ENCODE measurements at places on chromosomes 2 and 18. TPM values are rescaled to one million over a fixed set of nuclear protein-coding genes. Genes with fewer than 3 reads are reported as not detected.

GRCh38 chr18:37252854-37253393 lies 312.7 kb downstream of the CELF4 start:
- no peak overlapping the region for H3K27ac ChIP-seq
- no peaks in the 10 kb centered on the region for H3K27me3 ChIP-seq
- peaks cover 7% of the 10 kb centered on the region for H3K4me1 ChIP-seq
- H3K36me3 ChIP-seq, result no peaks in the 10 kb centered on the region
- no peak for DNase-seq
- no peak overlapping the region for H3K4me3 ChIP-seq

GRCh38 chr2:52097071-52097470 lies 1065.1 kb upstream of the NRXN1 start:
- H3K27ac ChIP-seq, result no peak overlapping the region
- no peaks in the 10 kb centered on the region for H3K4me1 ChIP-seq
- H3K36me3 ChIP-seq, result no peaks in the 10 kb centered on the region
- DNase-seq, result no peak

DNA sequence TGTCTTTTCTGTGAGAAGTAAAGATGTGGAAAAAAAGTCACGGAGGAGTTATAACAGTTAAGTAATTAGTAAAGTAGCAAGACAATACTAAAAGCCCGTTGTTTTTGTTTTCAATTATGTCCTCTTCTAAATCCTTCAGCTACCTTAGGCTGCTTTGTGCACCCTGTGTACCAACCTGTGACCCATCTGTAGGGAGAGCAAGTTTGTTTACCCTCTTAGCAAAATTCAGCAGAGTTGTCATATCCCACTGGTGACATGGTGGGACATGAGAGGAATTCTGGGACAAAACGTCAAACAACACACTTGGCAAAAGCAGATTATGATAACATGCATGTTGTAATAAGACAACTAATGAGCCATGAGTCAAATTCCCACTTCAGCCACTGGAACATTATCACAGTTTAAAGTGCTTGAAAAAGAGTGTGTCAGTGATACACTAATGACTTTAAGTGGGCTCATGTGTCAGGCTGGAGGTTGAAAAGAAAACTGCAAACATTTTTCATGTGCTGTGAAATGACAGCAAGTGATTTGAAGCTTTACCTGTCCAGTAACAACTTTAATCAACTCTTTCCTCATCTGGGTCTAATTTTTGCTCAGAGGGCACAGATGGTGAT lies 392.8 kb upstream of the ACVR2A start:
- H3K36me3 ChIP-seq, result no peaks in the 10 kb centered on the region
- no peaks in the 10 kb centered on the region for H3K4me1 ChIP-seq
- DNase-seq, result no peak
- no peak overlapping the region for H3K27ac ChIP-seq
- H3K27me3 ChIP-seq, result no peaks in the 10 kb centered on the region

GRCh38 chr18:741931-742512 lies 29.6 kb upstream of the ENOSF1 start:
- no peak overlapping the region for H3K4me3 ChIP-seq
- DNase-seq, result no peak
- no peaks in the 10 kb centered on the region for H3K4me1 ChIP-seq
- H3K27ac ChIP-seq, result no peak overlapping the region
- no peaks in the 10 kb centered on the region for H3K27me3 ChIP-seq

GRCh38 chr2:239921843-239922242 lies 103.3 kb downstream of the NDUFA10 start:
- DNase-seq, result no peak
- no peaks in the 10 kb centered on the region for H3K4me1 ChIP-seq
- no peak overlapping the region for H3K4me3 ChIP-seq
- H3K27me3 ChIP-seq, result no peaks in the 10 kb centered on the region
- no peaks in the 10 kb centered on the region for H3K36me3 ChIP-seq
- no peak overlapping the region for H3K27ac ChIP-seq

GRCh38 chr2:120761164-120761861 lies 25.6 kb downstream of the GLI2 start:
- H3K27me3 ChIP-seq, result no peaks in the 10 kb centered on the region
- H3K36me3 ChIP-seq, result no peaks in the 10 kb centered on the region
- H3K27ac ChIP-seq, result no peak overlapping the region
- H3K4me1 ChIP-seq, result peaks cover 7% of the 10 kb centered on the region

DNA sequence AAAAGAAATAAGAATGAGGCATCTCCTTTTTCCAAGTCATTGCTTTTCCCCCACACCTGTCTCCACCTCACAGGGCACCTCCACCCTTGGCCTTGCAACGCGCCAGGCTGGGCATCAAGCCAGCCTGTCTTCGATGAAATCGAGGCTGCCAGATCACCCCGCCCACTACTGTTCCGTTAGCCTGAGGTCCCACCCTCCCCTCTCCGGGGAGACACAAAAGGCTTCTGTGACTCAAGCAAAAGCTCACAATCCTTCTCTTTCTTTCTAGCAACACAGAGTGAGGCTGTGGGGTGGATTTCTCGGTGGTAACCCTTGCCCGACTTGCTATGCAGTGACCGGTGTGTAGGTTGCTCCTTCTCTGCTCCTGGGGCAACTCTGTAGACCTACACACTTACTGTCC lies 9.9 kb downstream of the TNP1 start:
- H3K4me3 ChIP-seq, result no peak overlapping the region
- DNase-seq, result no peak
- no peak overlapping the region for H3K27ac ChIP-seq
- no peaks in the 10 kb centered on the region for H3K27me3 ChIP-seq
- H3K36me3 ChIP-seq, result no peaks in the 10 kb centered on the region
- H3K4me1 ChIP-seq, result no peaks in the 10 kb centered on the region

DNA sequence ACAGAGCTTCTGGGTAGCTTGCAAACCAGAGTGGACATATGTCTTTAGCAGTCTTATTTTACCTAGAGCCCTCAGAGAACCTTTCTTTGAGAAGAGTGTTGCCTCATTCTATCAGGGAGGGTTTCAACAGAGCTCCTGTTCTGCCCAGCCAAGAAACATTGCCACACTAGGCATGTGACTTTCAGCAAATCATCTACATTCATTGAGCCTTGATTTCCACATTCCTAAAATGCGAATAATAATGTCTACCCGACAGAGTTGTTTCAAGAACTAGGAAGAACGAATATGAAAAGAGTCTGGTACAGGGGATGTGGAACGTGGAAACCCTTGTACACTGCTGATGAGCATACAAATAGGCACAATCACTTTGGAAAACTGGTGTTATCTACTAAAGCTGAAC lies 7.8 kb upstream of the PRKAG3 start:
- no peaks in the 10 kb centered on the region for H3K36me3 ChIP-seq
- H3K4me3 ChIP-seq, result no peak overlapping the region
- DNase-seq, result no peak
- peak overlapping the region; percentile 33 for H3K27ac ChIP-seq

GRCh38 chr2:159457589-159457988 lies 158.8 kb downstream of the BAZ2B start:
- no peak for DNase-seq
- no peak overlapping the region for H3K4me3 ChIP-seq
- H3K4me1 ChIP-seq, result peaks cover 31% of the 10 kb centered on the region
- H3K27ac ChIP-seq, result no peak overlapping the region

DNA sequence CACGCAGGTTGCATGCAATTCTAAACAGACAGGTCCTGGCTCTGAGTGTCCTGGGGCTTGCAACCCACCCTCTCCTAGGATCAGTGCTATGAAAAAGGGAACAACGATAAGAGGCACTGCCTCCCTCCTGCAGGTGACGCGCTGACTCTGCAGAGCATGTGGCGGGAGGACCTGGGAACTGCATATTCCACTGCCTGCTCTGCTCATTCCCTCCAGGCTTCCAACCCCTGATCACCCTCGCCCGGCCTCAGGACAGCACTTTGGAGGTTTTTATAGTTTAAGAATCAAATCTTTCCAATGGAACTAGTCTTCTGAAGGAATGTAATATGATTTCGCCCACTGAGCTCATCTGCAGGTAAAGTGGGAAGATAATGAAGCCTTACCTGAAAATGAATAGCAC lies 8.5 kb downstream of the CHST10 start:
- H3K27me3 ChIP-seq, result no peaks in the 10 kb centered on the region
- peaks cover 13% of the 10 kb centered on the region for H3K36me3 ChIP-seq
- no peak overlapping the region for H3K4me3 ChIP-seq
- no peaks in the 10 kb centered on the region for H3K4me1 ChIP-seq

GRCh38 chr2:28287256-28287915 lies 105.3 kb upstream of the FOSL2 start:
- no peak for DNase-seq
- H3K4me1 ChIP-seq, result peaks cover 28% of the 10 kb centered on the region
- peak overlapping the region; percentile 33 for H3K4me3 ChIP-seq
- H3K36me3 ChIP-seq, result no peaks in the 10 kb centered on the region
- H3K27ac ChIP-seq, result peak overlapping the region; percentile 94
- H3K27me3 ChIP-seq, result no peaks in the 10 kb centered on the region

DNA sequence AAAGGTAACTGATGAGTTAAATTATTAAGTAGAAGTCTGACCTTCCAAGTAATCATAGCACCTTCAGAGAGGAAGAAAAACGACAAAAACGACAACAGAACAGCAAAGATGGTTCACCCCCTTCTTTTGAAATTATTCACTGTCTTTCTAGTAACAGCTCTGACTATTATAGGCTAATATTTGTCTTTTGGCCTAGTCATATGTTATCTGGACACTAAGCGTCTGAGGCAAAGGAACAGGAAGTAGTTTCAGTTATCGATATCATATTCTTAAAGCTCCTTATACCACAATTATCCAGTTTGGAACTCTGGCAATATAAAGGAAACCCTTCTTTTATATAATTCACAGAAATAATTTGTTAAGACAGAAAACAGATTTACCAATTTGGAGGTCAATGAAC lies 27.6 kb upstream of the SLC40A1 start:
- peaks cover 11% of the 10 kb centered on the region for H3K4me1 ChIP-seq
- H3K36me3 ChIP-seq, result no peaks in the 10 kb centered on the region
- no peak overlapping the region for H3K27ac ChIP-seq
- no peak overlapping the region for H3K4me3 ChIP-seq
- no peaks in the 10 kb centered on the region for H3K27me3 ChIP-seq
- DNase-seq, result no peak

GRCh38 chr2:147679955-147680531 lies 164.8 kb upstream of the ACVR2A start:
- no peaks in the 10 kb centered on the region for H3K36me3 ChIP-seq
- H3K4me1 ChIP-seq, result no peaks in the 10 kb centered on the region
- no peak overlapping the region for H3K27ac ChIP-seq
- DNase-seq, result no peak

GRCh38 chr2:231161252-231161839 lies 36.5 kb upstream of the HTR2B start:
- peak overlapping the region; percentile 85 for H3K27ac ChIP-seq
- H3K4me3 ChIP-seq, result no peak overlapping the region
- DNase-seq, result no peak
- peaks cover 7% of the 10 kb centered on the region for H3K36me3 ChIP-seq
- peaks cover 46% of the 10 kb centered on the region for H3K4me1 ChIP-seq

DNA sequence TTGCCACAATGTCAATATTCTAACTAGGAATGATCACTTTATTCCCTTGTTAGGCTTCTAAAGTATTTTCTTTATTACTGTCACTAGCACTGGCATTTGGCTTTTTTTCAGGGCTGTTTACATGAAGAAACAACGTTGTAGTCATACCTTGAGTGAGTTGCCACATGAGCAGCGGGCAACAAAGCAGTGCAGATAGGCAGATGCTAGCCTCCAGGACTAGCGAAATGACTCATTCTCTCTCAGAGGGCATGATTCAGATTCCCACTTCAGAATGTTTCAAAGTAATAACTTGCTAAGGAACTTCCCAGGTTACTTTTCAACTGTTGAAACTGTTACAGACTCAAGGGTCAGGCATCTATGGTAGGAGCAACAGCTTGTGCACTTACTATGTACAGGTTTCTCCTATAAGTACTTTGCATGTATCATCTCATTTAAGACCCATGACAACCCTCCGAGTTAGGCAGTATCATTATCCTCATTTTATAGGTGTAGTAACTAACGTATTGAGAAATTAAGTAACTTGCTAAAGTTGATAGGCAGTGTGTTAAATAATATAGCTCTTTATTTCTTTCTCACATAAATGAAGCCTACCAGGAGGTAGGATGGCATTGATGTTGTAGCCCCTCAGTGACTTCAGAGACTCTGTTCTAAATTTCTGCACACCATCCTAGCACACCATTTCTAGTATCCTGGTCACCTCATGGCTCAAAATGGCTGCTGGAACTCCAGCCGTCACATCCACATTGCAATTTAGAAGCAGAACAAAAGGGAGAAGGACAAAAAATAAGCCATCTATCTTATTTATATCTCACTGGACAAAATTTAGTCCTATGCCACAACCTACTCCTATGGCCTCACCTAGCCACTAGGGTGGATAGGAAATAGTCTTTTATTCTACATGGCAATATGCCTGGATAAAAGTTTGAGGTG lies 83.3 kb downstream of the ICOS start:
- H3K27me3 ChIP-seq, result no peaks in the 10 kb centered on the region
- H3K36me3 ChIP-seq, result no peaks in the 10 kb centered on the region
- H3K27ac ChIP-seq, result peak overlapping the region; percentile 27
- no peak overlapping the region for H3K4me3 ChIP-seq

DNA sequence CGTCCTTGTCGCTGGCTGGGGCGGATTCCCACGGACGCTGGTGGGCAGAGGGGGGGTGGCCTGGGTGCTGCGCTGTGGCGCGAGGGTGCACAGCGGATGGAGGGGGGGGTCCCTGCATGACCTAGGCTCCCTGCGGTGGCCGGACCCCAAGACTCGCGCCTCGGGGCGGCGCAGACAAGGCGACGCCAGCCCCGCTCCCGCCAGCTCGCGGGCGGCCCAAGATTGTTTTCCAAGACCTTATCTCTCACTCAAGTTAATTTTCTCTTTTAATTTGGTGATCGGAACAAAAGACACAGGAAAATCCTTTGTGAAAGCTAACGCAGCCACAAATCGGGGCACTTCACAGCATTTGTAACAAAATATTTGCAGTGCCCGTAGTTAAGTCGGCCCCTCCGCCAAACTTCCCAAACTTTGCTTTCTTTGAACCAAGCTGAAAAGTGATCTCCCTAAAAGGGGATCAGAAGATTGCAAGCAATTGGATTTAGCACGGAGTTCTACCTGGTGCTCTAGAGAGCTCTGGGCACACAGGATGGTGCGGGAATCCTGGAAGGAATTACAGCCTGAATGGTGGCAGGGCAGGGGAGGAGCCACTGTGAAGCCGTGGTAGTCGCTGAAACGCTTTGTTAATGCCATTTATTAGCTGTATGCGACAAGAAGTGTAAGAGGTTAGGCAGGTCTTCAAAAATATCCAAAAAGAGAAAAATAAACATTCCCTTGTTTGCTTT lies 4.8 kb upstream of the ID2 start:
- H3K36me3 ChIP-seq, result no peaks in the 10 kb centered on the region
- peak overlapping the region; percentile 96 for H3K27ac ChIP-seq
- H3K4me3 ChIP-seq, result peak overlapping the region; percentile 84
- DNase-seq, result no peak

The BMP10 gene
- total RNA-seq, result not detected

The DNER gene
- 0.27 TPM for total RNA-seq

The PNO1 gene
- total RNA-seq, result 8.3 TPM

The SERPINB2 gene
- total RNA-seq, result 9.3 TPM

The DLX1 gene
- total RNA-seq, result 0.68 TPM

The PDCD1 gene
- 0.92 TPM for total RNA-seq

The XRCC5 gene
- 152 TPM for total RNA-seq
